Activated CD4-positive, alpha-beta T cell treated with anti-CD3 and anti-CD28 coated beads, Interleukin-2, amount 50 U/mL, for 16 hours (primary cell): ENCODE measurements at places on chromosomes 5 and 9.

GRCh38 chr9:120436983-120437475, 142.9 kb downstream of the CDK5RAP2 start:
- peak; percentile 36 for DNase-seq

GRCh38 chr5:149559706-149560105, 8.5 kb upstream of the CSNK1A1 start:
- no peak for DNase-seq

GRCh38 chr9:106587042-106587441, 275.9 kb upstream of the ZNF462 start:
- DNase-seq = no peak

- DNase-seq = no peak
Observed at GRCh38 chr5:95285409-95285755, 488 bp upstream of the MCTP1 start.

- peak; percentile 91 for DNase-seq
Observed at GRCh38 chr5:81420039-81420667, 26.2 kb upstream of the ACOT12 start.

GRCh38 chr5:142197098-142197497, 88.5 kb downstream of the NDFIP1 start:
- no peak for DNase-seq

DNA sequence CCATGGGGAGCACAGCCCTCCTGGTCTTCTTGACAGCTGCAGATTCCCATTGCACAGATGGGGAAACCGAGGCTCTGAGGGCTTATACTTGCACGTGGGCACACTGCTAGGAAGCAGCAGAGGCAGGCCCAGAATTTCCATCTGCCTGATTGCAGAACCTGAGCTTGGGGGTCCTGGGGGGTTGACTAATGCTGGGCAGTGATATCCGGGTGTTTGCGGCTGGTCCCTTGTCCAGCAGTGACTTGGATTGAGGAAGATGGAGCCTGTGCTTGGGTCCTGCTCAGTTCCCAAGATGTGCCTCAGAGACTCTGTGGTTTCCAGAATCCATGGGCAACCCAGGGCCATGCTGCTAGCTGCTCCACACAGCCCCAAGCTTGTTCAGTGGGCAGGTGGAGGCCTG, 91.2 kb downstream of the PHF2 start:
- no peak for DNase-seq

GRCh38 chr9:133569891-133570690, 35.6 kb downstream of the ADAMTSL2 start:
- DNase-seq = no peak

GRCh38 chr5:7877851-7878250, 8.9 kb downstream of the MTRR start:
- no peak for DNase-seq

DNA sequence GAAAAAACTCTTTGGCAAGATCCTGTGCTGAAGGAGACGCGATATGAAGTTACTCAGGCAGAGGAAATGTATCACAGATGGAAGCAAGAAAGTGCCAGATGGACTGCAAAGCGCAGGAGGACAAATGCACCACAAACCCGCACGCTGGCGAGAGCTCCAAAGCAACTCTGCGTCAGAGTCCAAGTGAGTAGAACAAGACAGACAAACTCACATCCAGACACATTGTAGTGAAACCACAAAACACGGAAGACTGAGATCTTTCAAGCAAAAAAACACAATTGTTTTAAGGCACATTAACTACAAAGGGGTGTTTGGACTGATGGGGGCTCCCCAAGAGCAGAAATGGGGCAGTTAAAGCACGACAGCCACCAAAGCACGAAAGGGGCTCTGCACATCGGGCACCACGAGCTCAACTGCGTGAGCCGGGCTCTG, 39.2 kb upstream of the NKD2 start:
- no peak for DNase-seq

DNA sequence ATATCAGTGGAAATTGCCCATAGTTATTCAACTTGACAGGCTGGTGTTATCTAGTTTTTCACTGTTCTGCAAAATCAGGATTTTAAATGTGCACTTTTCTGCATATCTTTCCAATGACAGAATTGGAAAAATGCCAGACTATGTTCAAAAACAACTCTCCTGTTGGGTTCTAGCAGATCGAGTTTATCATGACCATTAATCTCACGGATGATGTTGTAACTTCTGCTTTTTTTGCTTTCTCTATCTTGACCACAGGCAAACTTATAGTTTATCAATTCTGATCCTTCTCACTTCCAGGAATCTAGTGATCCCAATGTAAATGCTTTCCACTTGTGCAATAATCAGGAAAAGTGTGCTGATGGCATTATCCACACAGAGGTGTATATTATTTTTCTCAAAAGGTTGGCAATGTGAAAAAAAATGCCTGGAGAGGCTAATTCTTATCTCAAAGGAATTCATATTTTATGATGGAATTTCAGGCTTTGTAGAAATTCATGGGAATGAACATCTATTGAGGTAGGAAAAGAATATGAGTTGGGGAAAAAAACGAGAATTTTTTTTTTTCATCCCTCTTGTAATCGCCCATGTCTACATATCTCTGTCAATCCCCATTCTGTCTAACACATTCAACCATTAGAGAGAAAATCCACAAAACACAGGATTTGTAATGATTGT, 73.6 kb upstream of the DAB2 start:
- DNase-seq = no peak

DNA sequence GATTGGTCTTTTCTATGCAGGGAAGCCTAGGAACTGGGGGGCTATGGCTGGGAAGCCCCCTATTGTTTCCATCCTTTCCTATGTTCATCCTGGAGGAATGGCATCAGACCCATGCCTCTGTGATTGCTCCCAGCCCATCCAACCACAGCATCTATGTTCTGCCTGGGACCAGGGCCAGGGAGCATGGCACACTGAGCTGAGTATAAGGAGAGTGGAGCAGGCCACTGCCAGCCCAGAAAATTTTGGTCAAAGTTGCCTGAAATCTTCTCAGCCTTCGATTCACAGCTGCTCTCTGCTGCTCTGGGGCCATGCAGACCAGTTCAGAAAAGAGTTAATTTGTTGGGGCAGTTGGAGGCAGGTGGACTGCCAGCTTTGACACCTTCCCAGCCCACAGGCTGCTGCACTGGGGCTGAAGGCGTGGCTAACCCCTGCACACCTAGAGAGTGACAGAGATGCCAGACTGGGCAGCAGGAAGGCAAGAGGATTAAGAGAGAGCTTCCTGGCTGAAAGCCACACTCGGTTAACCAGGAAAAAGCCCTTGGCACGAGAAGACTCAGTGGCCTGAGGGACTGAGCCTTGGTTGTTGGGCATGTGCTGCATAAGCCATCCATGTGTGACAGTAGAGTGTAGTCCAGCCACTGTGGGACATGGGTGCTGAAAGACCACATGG, 12.1 kb downstream of the TGFBI start:
- DNase-seq = no peak

- DNase-seq = peak; percentile 1
Observed at GRCh38 chr5:53557386-53557785, 3.1 kb upstream of the NDUFS4 start.

- DNase-seq = no peak
Observed at GRCh38 chr5:16978296-16978695, 42.2 kb upstream of the MYO10 start.

DNA sequence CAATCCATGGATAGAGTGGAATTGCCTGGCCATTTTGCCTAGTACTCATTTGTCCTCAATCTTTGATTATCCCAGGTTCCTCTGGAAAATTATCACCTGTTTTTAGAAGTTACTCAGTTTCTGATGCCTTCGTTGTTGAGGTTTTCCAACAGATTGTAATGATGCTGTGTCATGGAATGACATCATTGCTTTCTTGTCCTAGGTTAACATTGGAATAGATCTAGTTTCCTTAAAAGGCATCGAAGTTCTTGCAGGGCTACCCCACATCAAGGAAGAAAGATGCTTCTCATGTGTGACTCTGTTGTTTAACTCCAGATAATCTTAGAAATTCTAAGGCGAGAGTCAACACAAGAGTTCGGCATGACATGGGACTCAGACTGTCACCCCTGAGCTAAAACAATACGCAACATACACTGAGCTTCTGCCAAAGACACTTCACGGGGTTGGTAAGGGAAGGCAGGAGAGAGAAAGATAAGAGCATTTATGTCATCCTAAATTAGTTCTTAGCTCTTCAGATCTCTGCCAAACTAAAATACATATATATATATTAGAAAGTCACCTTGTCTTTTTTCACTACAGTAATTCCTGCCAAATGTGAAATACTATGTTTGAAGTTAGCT, 293.2 kb upstream of the WWC1 start:
- DNase-seq = no peak

GRCh38 chr9:129776938-129777768, 24.3 kb upstream of the PTGES start:
- peak; percentile 46 for DNase-seq

- DNase-seq = peak; percentile 51
Observed at GRCh38 chr9:92664394-92665152, 5.4 kb downstream of the IPPK start.

GRCh38 chr5:6497262-6497661, 48.6 kb downstream of the UBE2QL1 start:
- DNase-seq = peak; percentile 52
